CD4-positive, CD25-positive, alpha-beta regulatory T cell (primary cell): ENCODE measurements at places on chromosomes 1 and 21. TPM values are rescaled to one million over a fixed set of nuclear protein-coding genes. Genes with fewer than 3 reads are reported as not detected.

GRCh38 chr1:5532811-5533210 lies 459.4 kb downstream of the NPHP4 start:
- H3K27me3 ChIP-seq = peaks cover 2% of the 10 kb centered on the region
- H3K4me3 ChIP-seq = no peak overlapping the region
- no peaks in the 10 kb centered on the region for H3K4me1 ChIP-seq
- no peak for DNase-seq

DNA sequence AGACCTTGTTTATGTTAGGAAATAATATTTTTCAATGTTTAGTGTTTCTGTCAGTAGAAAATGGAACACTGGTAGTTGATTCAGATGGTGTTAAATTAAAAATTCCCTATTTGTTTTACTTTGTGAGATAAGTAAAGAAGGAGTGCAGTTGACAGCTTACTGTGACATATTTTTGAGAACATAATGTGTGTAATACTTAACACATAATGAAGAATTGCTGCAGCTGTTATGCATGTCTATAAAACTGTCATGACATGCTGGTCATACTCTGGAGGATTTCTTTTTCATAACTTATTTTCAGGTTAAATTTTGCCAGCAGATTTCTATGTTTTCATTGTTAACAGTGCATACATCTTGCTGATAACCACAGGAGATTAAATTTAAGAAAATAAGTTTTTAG lies 296.1 kb downstream of the CTH start:
- DNase-seq = no peak
- H3K4me1 ChIP-seq = no peaks in the 10 kb centered on the region
- no peaks in the 10 kb centered on the region for H3K27me3 ChIP-seq
- no peak overlapping the region for H3K27ac ChIP-seq

- no peaks in the 10 kb centered on the region for H3K4me1 ChIP-seq
- H3K27me3 ChIP-seq = no peaks in the 10 kb centered on the region
- H3K27ac ChIP-seq = no peak overlapping the region
- no peak overlapping the region for H3K4me3 ChIP-seq
- no peak for DNase-seq
Measured at GRCh38 chr1:25661043-25661815, 44.6 kb downstream of the MAN1C1 start.

- no peaks in the 10 kb centered on the region for H3K4me1 ChIP-seq
- no peak for DNase-seq
- H3K27me3 ChIP-seq = no peaks in the 10 kb centered on the region
- no peaks in the 10 kb centered on the region for H3K36me3 ChIP-seq
Measured at GRCh38 chr1:241776911-241777310, 71.1 kb upstream of the EXO1 start.

DNA sequence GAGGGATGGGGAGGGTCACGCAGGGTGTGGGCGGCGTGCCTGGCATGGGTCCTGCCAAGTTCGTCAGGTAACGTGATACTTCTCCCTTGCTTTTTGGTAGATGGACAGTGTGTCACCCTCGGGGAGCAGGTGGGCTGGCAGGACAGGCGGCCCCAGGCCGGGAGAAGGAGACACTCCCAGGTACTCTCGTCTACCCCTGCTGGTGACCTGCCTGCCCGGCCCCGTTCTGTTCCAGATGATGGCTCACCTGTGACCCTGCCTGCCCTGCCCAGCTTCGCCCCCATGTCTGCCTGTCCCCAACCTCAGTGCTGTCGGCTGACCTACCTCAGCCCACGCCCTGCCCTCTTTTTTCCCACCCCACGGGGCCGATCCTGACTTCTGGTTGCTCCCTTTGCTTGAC lies 144.7 kb downstream of the PCBP3 start:
- H3K4me1 ChIP-seq = no peaks in the 10 kb centered on the region
- H3K27me3 ChIP-seq = no peaks in the 10 kb centered on the region
- no peak overlapping the region for H3K27ac ChIP-seq
- no peak for DNase-seq

- peaks cover 15% of the 10 kb centered on the region for H3K4me1 ChIP-seq
- no peak for DNase-seq
- H3K4me3 ChIP-seq = peak overlapping the region; percentile 59
- H3K27me3 ChIP-seq = no peaks in the 10 kb centered on the region
Measured at GRCh38 chr1:32350785-32351398, 11.4 kb downstream of the FAM229A start.

FCRL5 gene
- not detected for polyA plus RNA-seq

KRTAP21-3 gene
- polyA plus RNA-seq = not detected

TIPRL gene
- 45.3 TPM for polyA plus RNA-seq
